ENCODE measurements at places on chromosomes 11 and 22.

- peak; percentile 33 for DNase-seq
These were observed 351.1 kb downstream of the CADM1 start for GRCh38 chr11:115153135-115153534.

DNA sequence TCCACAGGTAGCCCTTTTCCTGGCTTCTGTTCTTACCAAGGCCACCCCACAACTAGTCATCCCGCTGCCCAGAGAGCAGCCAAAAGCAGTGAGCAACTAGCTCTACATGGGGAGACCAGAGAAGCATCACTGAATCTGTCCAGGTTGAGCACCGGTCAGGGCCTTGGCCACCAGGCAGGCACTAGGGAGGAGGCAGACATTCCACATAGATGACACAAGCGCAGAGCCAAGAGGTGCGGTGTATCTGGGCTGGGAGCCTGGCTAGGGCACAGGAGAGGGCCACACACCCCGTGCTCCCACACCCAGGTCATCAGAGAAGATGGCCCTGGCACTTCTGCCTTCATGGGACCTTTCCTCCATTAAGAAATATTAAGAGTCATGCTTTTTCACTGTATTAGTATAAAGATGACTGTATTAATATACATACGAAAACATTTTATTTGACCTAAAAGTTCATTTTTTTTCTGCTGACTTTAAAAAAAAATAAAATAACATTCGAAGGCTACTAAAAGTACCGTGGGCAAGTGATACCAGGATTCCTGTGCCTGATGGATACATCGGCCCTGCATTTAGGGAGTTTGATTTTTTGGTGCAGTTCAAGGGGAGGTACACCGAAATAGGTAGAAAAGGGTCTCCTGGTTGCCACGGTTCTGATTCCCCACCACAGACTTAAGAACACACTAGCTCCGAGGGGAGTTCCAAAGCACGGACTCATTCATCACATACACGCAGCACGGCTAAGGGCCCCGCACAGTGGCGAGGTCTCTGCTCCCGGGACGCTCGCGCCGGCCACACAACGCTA, 1.2 kb downstream of the DGCR2 start:
- DNase-seq, result peak; percentile 57

GRCh38 chr11:31995032-31995431, 95.8 kb upstream of the RCN1 start:
- no peak for DNase-seq

- no peak for DNase-seq
These were observed 728 bp downstream of the MMP27 start for GRCh38 chr11:102704841-102705240.

DNA sequence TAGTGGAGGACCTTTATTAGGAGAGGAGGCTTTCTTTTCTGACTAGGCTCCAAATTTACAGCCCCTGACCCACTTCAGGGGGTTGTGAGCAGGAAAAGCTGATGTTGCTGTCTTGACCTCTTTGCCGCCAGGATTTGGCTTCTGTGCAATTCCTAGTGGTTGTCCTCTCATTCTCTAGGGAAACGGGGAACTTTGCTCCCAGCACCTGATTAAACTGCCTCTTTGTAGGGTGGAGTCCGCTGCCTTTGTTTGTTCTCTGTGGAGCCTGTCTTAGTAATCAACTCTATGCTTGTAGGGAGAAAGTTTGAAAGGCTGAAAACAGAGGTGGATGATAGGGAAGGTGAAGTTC, 16.3 kb downstream of the CTNND1 start:
- peak; percentile 38 for DNase-seq

GRCh38 chr11:126318574-126319373, 14.9 kb downstream of the DCPS start:
- DNase-seq, result no peak

DNA sequence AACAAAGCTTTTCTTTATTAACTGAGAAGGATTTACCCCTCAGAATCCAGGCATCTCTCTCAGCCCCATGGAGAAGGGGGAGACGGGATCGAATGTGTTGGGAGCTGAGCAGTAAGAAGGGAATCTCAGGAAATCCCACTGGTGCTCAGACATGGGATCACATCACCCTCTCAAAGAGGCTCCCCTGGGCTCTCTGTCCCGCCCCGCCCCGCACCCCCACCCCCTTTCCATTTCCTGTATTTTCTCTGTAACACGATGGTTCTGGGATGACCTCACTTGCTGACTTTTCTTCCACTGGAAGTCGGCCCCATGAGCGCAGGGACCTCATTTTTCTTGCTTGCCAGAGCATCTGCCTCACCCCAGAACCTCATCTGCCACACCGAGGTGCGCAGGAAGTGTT, 100.0 kb downstream of the RPS6KA4 start:
- DNase-seq, result no peak

GRCh38 chr11:46493791-46494190, 100.0 kb downstream of the AMBRA1 start:
- DNase-seq, result no peak

DNA sequence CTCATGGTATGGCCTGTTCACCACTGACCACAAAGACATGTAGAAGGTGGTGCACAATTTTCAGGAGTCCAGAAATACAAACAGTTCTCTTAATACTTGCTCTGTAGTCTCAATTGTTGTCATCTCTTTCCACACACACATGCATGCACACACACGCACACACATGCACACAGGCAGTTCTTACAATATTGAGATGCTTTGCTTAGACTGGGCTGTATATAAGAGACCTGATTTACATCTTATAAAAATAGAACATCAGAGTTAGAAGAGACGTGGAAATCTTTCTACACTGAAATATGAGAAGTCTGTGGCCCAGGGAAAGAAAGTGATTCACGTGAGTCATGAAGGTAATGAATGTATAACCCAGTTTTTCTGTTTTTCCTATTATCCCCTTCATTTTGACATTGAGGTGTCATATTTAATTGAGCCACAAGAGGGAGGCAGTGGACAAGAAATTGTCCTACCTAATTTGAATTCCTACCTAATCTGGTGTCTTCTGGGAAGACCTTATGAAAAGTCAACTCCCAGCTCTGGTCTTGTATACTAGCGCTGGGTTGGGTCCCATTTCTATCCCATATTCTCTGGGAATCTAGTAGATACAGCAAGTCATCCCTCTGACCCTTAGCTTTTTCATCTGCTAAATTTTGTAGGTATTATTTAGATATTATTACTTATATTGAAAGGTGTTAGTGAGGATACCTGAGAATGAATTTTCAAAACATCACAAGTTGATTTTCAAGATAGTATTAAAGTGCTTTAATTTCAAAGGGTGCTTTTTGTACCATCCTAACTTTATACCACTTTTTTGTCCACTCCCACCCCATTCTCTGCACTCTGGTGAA, 14.9 kb upstream of the MS4A4A start:
- DNase-seq, result peak; percentile 73

DNA sequence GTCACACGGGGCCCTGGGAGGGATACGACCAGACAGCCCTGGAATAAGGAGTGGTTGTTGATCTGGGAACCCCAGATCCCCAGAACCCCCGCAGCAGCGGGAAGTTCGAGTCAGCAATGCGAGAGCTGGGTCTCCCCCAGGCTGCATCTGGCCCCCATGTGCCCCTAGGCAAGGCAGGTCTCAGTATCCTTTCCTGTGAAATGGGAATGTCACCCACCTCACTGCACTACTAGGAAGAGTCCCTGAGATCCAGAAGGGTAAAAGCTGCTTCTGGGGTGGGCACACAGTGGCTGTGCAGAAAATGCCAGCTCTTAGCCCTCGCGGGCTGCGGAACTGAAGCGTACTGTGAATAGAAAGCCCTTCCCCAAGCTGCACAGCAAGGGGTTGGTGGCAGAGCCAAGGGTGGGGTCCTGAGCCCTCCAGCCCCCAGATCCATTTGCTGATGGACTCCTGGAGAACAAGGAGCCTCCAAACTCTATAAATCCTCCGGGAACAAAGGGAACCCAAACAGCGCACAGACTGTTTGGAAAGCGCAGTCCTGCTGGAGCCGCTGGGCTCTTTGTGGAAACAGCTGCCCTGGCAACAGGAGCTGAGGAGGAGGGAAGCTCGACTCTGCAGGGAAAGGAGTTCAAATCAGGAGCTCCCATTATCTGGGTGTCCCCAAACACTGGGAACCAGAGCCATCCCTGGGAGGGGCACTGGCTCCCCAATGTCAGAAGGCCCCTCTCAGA, 68.2 kb upstream of the SHISAL1 start:
- no peak for DNase-seq

GRCh38 chr11:7973011-7973410, 7.8 kb upstream of the NLRP10 start:
- no peak for DNase-seq

DNA sequence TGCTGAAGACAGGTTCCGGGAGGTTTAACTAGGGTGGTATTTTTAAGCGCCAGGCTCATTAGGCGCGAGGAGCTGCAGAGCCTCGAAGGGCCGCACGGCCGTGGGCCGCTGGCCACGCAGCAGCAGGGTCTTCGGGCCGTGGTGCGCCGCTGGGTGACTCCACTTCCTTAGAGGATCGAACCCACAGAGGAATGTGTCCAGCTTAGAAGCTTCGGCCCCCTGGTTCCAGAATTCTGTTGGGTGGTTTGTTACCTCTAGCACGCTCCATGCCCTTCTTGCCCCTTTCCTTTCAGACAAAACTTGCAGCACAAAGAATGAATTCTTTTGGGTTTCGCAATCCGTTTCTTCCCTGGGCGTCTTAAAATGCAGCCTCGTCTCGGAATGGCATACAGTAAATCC, 773 bp upstream of the PATL1 start:
- DNase-seq, result no peak

- DNase-seq, result peak; percentile 61
These were observed 1.1 kb upstream of the VPS37C start for GRCh38 chr11:61162092-61162941.

GRCh38 chr22:25728071-25728470, 13.9 kb upstream of the MYO18B start:
- DNase-seq, result no peak
